Posterior vena cava (tissue), 2 donors: ENCODE measurements at places on chromosomes 7 and 10. TPM values are rescaled to one million over a fixed set of nuclear protein-coding genes. Genes with fewer than 3 reads are reported as not detected.
A peak's percentile ranks its signal among the peaks of the same experiment; 100 is the strongest.

The NXPH1 gene
- not detected for total RNA-seq

DNA sequence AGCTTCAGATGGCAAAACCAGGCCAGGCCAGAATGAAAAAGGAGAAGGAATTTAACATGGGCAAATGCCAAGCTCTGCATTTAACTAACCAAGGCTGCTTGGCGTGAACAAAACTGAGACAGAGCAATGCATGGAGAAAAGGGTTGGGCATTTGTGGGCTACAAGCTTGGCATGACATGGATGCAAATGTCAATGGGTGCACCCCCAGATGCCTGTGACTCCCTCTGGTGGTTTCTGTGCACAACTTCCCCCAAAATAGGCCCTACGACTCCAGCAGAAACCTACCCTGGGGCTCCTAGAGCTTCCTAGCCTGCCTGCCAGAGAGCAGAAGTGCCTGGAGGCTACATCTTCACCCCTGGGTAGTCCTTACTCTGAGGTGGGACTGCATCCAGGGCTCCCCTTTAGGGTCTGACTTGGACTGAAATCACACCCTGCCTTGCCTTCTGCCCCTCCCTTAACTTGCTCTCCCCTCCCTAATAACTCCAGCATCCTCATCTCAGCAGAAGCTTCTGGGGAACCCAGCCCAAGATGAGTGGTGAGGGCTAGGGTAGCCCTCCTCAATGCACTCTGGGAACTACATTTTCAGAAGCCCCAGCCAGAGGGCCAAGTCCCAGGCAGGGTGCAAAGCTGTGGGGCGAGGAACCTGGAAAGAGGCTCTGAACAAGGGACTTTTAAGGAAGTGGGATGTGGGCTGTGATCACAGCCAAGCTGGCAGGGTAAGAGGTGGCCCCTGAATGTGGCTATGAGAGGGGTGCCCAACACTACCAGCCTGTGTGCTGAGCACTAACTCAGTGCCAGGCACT lies 11.3 kb downstream of the GPRIN2 start:
- peak; percentile 79 for DNase-seq

- DNase-seq: no peak
Measured at GRCh38 chr10:24992512-24993133, 23.3 kb downstream of the ENKUR start.

- DNase-seq: no peak
Measured at GRCh38 chr7:19161671-19162070, 16.4 kb upstream of the FERD3L start.

- no peak for DNase-seq
Measured at GRCh38 chr10:81733542-81733941, 141.5 kb upstream of the NRG3 start.

DNA sequence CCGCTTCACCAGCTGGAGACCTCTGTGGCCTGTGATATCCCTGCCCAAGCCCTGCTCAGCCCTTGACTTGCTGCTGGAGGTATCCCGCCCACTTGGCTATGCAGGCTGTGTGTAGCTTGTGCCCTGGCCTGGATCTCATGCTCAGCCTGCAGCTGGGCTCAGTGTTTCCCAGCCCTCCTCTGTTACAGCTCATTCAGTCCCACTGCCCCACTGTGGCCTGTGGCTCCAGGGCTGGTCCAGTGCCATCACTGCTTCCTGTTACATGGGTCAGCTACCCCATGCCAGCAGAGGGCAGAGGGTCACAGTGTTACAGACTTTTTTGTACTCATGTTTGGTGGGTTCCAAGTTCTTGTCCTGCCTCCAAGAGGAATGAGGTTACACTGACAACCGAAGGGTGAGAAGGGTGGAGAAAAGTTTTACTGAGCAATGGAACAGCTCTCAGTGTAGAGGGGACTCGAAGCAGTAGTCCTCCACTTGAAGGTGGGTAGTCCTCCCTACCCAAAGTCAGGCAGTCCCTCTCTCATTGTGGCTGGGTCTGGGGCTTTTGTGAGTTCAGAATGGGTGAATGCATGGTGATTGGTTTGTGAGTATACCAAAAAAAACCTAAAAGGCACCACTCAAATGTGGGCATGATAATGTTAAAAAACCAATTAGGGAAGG lies 100.4 kb downstream of the ANKRD7 start:
- no peak for DNase-seq
